Hematopoietic multipotent progenitor cell treated with erythropoietin and hydrocortisone succinate and interleukin-3 and kit ligand, for 4 days (in vitro differentiated cells): ENCODE measurements at places on chromosomes 4 and X.

DNA sequence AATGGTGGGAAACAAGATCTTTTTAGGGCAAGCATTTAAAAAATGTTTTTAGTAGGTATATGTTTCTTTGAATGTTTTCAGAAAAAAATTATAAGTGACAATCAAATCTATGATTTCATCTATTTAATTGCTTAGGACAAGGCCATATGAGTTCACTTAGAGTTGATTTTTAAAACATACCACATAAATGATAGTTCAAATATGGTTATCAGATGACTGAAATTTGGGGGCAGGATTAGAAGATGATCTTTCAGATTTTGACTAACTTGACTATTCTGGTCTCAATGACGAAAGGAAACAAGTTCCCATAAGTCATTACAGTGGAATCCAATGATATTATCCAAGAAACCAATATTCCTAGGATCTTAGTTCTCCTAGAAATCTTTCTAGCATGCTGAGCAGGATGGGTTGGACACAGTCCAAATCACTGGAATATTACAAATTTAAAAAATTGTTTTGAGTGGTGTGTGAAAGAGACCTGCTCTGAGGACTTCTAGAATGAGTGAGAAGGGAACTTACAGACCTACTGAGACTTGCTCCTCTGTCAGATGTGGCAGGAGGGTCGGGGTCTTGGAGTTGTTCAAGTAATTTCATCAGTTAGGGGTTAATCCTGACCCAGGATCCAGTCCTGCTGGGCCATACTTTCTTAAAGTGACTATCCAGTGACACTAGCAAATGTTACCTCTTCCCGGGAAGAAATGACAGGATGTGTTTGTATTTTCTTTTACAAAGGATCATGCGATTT, 20.0 kb downstream of the RHOH start:
- DNase-seq, result no peak

- no peak for DNase-seq
Observed at GRCh38 chrX:9532349-9532748, 67.5 kb downstream of the TBL1X start.

- no peak for DNase-seq
Observed at GRCh38 chr4:7894677-7895181, 44.9 kb downstream of the AFAP1 start.

DNA sequence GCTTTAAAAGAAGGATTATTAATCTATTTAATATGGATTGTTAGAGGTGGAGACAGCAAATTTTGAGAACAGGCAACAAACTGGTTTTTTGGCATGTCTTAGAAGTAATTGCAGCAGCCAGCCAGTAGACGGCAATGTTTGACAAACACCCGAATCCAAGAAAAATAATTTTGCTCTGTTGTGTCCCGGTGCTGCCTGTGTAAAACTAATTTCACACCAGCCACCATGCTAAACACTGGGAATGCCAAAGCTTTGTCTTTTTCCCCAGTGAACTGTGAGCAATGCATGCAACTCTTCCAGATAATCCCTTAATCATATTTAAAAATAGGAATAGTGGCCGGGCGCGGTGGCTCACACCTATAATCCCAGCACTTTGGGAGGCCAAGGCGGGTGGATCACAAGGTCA, 25.9 kb downstream of the SMIM31 start:
- peak; percentile 61 for DNase-seq

DNA sequence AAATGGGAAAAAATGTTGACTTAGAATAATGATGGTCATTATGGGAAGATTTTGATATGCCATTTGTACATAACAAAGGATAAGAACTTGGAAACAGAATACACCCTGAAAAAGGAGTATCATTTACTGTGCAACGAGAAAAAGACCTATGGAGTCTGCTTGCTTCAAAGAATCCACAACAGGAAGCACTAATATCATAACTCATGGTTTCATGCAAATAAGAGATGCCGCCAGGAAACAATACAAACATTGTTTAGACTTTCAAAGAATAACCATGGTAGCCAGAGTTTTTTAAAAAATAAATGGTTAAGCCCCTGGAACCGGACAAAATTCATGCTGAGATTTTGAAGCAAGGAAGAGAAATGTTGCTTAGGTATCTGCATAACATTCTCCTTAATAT, 139.9 kb upstream of the ETNPPL start:
- no peak for DNase-seq

DNA sequence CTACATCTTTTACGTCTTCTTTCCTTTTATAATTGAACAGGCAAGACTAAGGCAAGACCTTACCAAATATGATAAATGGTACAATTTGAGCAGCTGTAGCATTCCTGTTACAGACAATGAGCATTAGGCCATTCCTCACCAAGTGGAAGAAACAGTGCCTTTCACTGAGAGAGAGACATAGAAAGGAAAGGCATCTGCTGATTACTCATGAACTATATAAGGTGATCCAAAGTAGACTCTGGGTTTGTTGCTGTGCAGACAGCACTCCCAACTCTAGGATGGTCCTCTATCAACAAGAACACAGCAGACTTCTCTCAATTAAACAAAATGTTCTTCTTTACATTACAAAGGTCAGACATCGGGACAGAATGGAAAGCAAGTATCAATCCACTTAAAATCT, 91.9 kb downstream of the FAM13A start:
- DNase-seq, result no peak
